ENCODE measurements at places on chromosomes 6 and 20. TPM values are rescaled to one million over a fixed set of nuclear protein-coding genes. Genes with fewer than 3 reads are reported as not detected.

GRCh38 chr20:47944682-47945081 lies 159.4 kb upstream of the SULF2 start:
- H3K36me3 ChIP-seq = no peaks in the 10 kb centered on the region
- no peak for DNase-seq
- H3K27ac ChIP-seq = no peak overlapping the region
- H3K27me3 ChIP-seq = peaks cover 2% of the 10 kb centered on the region
- H3K4me1 ChIP-seq = peaks cover 2% of the 10 kb centered on the region

DNA sequence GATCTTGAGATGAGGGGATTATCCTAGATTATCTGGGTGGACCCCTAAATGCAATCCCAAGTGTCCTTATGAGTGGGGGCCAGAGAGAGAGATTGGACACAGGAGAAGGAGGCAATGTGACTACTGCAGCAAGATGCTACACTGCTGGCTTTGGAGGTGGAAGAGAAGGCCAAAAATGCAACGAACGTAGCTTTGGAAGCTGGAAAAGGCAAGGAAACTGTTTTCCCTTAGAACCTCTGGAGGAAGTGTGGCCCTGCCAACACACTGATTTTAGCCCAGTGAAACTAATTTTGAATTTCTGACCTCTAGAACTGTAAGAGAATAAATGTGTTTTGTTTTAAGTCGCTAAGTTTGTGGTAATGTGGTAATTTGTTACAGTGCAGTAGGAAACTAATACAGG lies 15.7 kb downstream of the PPARD start:
- peaks cover 67% of the 10 kb centered on the region for H3K36me3 ChIP-seq
- H3K4me1 ChIP-seq = peaks cover 55% of the 10 kb centered on the region
- H3K27me3 ChIP-seq = no peaks in the 10 kb centered on the region
- no peak overlapping the region for H3K27ac ChIP-seq

DNA sequence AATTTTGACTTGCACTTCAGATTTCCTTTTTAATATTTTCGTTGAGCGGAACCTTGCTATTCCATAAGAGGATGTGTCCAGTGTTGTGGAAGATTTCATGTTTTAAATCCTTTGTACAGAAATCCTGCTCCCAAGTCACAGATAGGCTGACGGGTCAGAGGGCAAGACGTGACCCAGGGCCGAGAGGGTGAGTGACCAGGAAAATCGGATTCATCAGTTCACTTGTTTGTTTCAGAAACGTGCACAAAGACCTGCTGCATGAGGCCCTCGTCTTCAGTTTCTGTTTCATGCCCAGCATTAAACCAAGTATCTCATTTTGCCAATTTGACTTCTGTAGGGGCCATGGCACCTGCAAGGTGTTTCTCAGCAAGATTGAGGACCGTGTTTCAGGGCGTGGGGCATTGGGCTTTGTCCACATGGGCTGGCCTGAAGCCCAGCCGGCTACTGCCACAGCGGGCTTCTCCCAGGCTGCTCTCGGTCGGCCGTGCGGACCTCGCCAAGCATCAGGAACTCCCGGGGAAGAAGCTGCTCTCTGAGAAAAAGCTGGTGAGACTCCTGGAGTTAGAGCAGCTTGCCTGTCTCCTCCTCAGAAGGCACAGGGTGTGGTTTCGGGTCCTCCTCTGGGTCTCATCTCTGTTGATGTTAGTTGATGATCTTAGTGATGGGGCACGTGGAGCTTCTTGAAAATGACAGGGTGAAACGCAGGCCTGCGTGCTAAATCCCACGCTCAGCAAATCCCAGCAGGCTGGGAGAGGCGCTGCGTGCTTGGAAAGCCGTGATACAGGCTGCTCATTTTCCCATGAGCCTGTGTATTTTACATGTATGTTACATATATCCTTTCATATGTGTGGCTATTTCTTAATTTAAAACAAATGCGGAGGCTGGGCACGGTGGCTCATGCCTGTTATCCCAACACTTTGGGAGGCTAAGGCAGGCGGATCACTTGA lies 10.5 kb downstream of the MTG2 start:
- no peak for DNase-seq
- H3K4me3 ChIP-seq = no peak overlapping the region
- H3K27me3 ChIP-seq = no peaks in the 10 kb centered on the region
- H3K27ac ChIP-seq = no peak overlapping the region

GRCh38 chr20:63544958-63545516 lies 2.5 kb downstream of the SRMS start:
- no peaks in the 10 kb centered on the region for H3K36me3 ChIP-seq
- H3K4me3 ChIP-seq = no peak overlapping the region
- peaks cover 58% of the 10 kb centered on the region for H3K4me1 ChIP-seq
- no peak for DNase-seq
- no peak overlapping the region for H3K27ac ChIP-seq

GRCh38 chr6:152309648-152310047 lies 327.5 kb downstream of the SYNE1 start:
- no peaks in the 10 kb centered on the region for H3K4me1 ChIP-seq
- no peak overlapping the region for H3K27ac ChIP-seq
- no peak overlapping the region for H3K4me3 ChIP-seq

DNA sequence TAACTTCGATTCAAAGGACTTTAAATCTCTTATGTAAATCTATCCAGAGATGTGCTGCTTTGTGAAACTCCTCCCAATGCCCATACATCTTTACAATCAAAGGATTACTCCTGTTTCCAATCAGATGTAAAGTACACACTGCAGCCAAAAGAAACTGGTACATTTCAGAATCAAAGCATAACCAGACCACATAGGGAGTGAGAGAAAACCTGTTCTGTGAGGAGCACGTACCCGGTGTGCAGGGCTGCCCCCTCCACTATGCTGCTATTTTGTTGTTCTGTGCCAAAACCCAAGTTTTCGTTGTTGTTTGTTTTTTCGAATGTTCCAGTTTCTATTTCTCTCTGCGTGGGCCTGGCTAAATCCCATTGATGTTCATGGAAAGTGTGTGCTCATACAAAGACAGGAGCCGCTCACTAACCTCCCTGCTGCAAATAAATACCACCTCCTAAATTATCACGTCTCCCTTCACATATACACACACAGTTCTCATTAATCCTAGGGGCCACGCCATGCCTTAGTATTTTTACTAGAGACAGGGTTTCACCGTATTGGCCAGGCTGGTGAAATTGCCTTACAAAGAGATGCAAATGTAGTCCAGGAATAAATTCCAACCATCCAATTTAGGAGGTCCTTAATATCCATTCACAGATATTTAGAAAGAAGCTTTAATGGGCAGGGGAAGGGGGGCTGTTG lies 52.9 kb downstream of the ATP9A start:
- no peak for DNase-seq
- H3K4me3 ChIP-seq = no peak overlapping the region
- peaks cover 4% of the 10 kb centered on the region for H3K27me3 ChIP-seq
- no peak overlapping the region for H3K27ac ChIP-seq

- DNase-seq = no peak
- peaks cover 2% of the 10 kb centered on the region for H3K36me3 ChIP-seq
- H3K4me1 ChIP-seq = peaks cover 5% of the 10 kb centered on the region
- H3K4me3 ChIP-seq = no peak overlapping the region
- peaks cover 4% of the 10 kb centered on the region for H3K27me3 ChIP-seq
- no peak overlapping the region for H3K27ac ChIP-seq
Measured at GRCh38 chr6:7433121-7433617, 43.6 kb downstream of the RIOK1 start.

The FAM217A gene
- not detected for total RNA-seq

The LY6G6D gene
- total RNA-seq = not detected

The DEF6 gene
- 68.7 TPM for total RNA-seq

The ADNP gene
- total RNA-seq = 99.3 TPM

Measured in activated B cell treated with CpG ODN at 0.5 μM for 24 hours (primary cell).